HCT116 (cell line): ENCODE measurements at places on chromosomes 12 and 14. TPM values are rescaled to one million over a fixed set of nuclear protein-coding genes. Genes with fewer than 3 reads are reported as not detected.
A peak's percentile ranks its signal among the peaks of the same experiment; 100 is the strongest.

GRCh38 chr14:75437201-75438143, 9.7 kb downstream of the JDP2 start:
- H3K36me3 ChIP-seq = 0 out of 2 replicates have a peak, but pooled peaks cover 2% of the 10 kb centered on the region
- H3K27me3 ChIP-seq = no peaks in the 10 kb centered on the region
- no peak overlapping the region for H3K4me3 ChIP-seq
- no peak for DNase-seq
- H3K27ac ChIP-seq = no peak overlapping the region

GRCh38 chr14:56649382-56649781, 69.8 kb downstream of the TMEM260 start:
- H3K36me3 ChIP-seq = no peaks in the 10 kb centered on the region
- H3K4me3 ChIP-seq = no peak overlapping the region
- DNase-seq = no peak
- no peaks in the 10 kb centered on the region for H3K4me1 ChIP-seq

DNA sequence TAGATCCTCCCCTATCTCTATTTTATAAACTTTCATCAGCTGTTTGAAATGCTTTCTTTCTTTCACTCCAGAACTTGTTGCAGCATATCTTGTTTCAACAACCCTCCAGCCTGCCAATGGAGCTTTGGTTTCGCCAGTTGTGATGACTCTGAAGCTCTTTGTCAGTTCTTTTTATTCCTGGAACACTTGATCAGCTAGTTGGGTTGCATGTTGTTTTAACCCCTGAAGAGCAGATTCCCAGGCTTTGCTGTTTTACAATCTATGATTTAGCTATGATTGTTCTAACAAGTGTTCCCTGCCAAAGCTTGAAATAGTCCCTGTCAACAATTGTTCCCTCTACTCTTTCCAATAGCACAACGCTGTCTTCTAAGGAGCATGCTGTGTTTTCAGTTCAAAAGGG, 50.6 kb upstream of the FUT8 start:
- H3K4me1 ChIP-seq = peaks cover 10% of the 10 kb centered on the region
- H3K4me3 ChIP-seq = no peak overlapping the region

SDSL gene
- total RNA-seq = 19.1 TPM

- H3K27me3 ChIP-seq = peaks cover 10% of the 10 kb centered on the region; the same call in 1 of the 2 replicates
- no peak overlapping the region for H3K4me3 ChIP-seq
- no peak for DNase-seq
Measured at GRCh38 chr12:99390707-99391106, 256.8 kb upstream of the GARIN6 start.

DNA sequence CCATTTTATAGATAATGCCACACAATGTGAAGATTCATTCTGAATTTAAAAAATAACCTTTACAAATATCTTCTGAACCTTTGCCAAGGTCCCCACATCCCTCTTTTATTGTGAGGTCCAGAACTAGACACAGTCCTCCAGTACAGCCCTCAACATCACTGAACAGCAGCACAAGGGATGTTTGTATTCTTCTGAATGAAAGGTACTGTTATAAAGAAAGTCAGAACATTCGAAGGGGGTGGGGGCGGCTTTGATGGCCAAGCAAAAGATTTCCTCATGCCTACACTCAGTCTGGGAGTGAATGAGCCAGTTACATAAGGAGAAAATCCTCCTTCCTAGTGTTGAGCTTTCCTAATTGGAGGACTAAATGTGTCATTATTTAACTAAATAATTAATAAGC, 77.3 kb downstream of the PPM1A start:
- no peak overlapping the region for H3K4me3 ChIP-seq
- H3K4me1 ChIP-seq = 0 out of 2 replicates have a peak, but pooled peaks cover 3% of the 10 kb centered on the region
- H3K27me3 ChIP-seq = no peaks in the 10 kb centered on the region
- H3K36me3 ChIP-seq = no peaks in the 10 kb centered on the region
- DNase-seq = no peak
- no peak overlapping the region for H3K27ac ChIP-seq

HCAR1 gene
- not detected for total RNA-seq

GRCh38 chr14:75283833-75284563, 5.4 kb downstream of the FOS start:
- no peak for DNase-seq
- no peaks in the 10 kb centered on the region for H3K27me3 ChIP-seq
- H3K27ac ChIP-seq = no peak overlapping the region

GRCh38 chr12:100987552-100988521, 193.3 kb downstream of the ANO4 start:
- DNase-seq = peak; percentile 19
- H3K36me3 ChIP-seq = no peaks in the 10 kb centered on the region
- no peaks in the 10 kb centered on the region for H3K27me3 ChIP-seq
- peaks cover 9% of the 10 kb centered on the region; the same call in 1 of the 2 replicates for H3K4me1 ChIP-seq
- no peak overlapping the region for H3K27ac ChIP-seq

- H3K4me3 ChIP-seq = peak overlapping the region; percentile 81
- H3K36me3 ChIP-seq = peaks cover 3% of the 10 kb centered on the region; the same call in 1 of the 2 replicates
- H3K27ac ChIP-seq = peak overlapping the region; percentile 100
Measured at GRCh38 chr12:12726555-12727093, 9.5 kb downstream of the CDKN1B start.

- no peak for DNase-seq
- no peaks in the 10 kb centered on the region for H3K4me1 ChIP-seq
- H3K4me3 ChIP-seq = no peak overlapping the region
- peaks cover 68% of the 10 kb centered on the region for H3K27me3 ChIP-seq
Measured at GRCh38 chr12:55065535-55065934, 45.8 kb downstream of the NEUROD4 start.

- no peaks in the 10 kb centered on the region for H3K36me3 ChIP-seq
- H3K27ac ChIP-seq = no peak overlapping the region
- H3K4me3 ChIP-seq = no peak overlapping the region
- no peaks in the 10 kb centered on the region for H3K27me3 ChIP-seq
- no peaks in the 10 kb centered on the region for H3K4me1 ChIP-seq
Measured at GRCh38 chr12:90075685-90076084, 367.0 kb upstream of the ATP2B1 start.

FAM186B gene
- 0.42 TPM for total RNA-seq

TRIM9 gene
- total RNA-seq = 4.6 TPM

RHOJ gene
- not detected for total RNA-seq

DNA sequence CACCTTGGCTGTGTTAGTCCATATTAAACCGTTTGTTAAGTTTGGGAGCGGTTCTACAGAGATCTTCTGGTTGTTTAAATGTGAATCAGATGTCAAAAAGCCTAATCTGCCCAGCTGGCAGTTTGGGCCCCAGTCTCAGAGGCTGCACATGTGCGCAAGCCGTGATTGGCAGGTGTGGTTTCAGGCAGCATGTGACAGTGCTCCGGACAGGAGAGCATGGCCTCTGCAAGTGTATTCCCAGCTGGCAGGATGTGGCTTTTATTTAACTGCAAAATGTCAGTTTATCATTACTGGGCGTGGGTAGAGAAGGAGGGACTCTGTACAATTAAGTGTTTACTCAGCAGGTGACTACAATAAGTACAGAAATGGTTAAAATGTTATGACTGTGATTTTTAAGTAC, 77.5 kb downstream of the PELI2 start:
- H3K36me3 ChIP-seq = no peaks in the 10 kb centered on the region
- H3K4me3 ChIP-seq = no peak overlapping the region
- no peak for DNase-seq
- H3K27me3 ChIP-seq = 0 out of 2 replicates have a peak, but pooled peaks cover 5% of the 10 kb centered on the region
- no peak overlapping the region for H3K27ac ChIP-seq

GRCh38 chr14:97283841-97284240, 486.7 kb downstream of the VRK1 start:
- H3K4me1 ChIP-seq = peaks cover 3% of the 10 kb centered on the region; the same call in 1 of the 2 replicates
- H3K27me3 ChIP-seq = no peaks in the 10 kb centered on the region
- H3K4me3 ChIP-seq = no peak overlapping the region
- H3K27ac ChIP-seq = no peak overlapping the region
- no peak for DNase-seq

CDKL1 gene
- 7.1 TPM for total RNA-seq

GRCh38 chr12:24760606-24761378, 188.1 kb downstream of the BCAT1 start:
- H3K4me3 ChIP-seq = no peak overlapping the region
- no peaks in the 10 kb centered on the region for H3K36me3 ChIP-seq
- H3K27ac ChIP-seq = no peak overlapping the region
- H3K4me1 ChIP-seq = no peaks in the 10 kb centered on the region
- no peak for DNase-seq

DNA sequence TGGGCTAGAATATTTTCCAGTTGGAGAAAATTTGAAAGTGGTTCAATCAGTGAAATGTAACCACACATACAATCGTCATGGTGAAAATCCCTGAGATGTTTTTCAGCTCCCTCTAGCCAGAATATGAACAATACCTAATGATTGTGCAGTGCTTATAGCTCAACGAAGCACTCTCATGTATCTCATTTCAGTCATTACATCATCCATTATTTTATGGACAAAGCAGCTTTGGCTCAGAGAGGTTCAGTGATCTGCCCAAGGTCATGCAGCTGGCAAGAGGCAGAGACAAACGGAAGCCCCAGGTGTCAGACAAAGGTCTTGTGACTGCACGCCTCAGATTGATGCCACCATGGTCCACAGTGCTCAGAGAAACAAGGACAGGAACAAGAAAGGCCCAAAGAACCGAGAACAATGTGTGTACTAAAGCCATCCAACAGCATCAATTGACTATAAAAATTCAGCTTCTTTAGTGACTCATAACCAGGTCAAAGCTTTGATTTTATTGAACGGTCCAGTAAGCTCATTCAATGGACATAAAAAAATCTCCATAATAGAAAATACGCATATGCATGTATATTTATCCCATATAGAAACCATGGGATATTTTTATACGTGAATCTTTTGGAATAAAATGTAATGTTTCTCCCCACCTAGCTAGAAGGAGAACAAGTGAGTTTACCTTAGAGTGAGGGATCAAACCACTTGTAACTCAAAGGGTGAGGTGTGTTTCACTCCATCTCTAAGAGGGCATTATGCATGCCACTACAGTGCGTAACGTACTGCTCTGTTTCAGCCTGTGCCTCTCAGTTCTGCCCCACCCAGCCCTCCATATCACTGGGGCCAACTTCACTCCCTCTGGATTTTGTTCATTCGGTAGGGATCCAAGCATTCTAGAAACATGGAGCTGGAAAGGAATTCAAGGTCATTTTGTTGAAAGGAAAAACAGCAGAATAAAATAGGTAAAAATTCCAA, 141.8 kb downstream of the GRIN2B start:
- no peaks in the 10 kb centered on the region for H3K36me3 ChIP-seq
- no peaks in the 10 kb centered on the region for H3K27me3 ChIP-seq

USP15 gene
- total RNA-seq = 49.5 TPM

DNA sequence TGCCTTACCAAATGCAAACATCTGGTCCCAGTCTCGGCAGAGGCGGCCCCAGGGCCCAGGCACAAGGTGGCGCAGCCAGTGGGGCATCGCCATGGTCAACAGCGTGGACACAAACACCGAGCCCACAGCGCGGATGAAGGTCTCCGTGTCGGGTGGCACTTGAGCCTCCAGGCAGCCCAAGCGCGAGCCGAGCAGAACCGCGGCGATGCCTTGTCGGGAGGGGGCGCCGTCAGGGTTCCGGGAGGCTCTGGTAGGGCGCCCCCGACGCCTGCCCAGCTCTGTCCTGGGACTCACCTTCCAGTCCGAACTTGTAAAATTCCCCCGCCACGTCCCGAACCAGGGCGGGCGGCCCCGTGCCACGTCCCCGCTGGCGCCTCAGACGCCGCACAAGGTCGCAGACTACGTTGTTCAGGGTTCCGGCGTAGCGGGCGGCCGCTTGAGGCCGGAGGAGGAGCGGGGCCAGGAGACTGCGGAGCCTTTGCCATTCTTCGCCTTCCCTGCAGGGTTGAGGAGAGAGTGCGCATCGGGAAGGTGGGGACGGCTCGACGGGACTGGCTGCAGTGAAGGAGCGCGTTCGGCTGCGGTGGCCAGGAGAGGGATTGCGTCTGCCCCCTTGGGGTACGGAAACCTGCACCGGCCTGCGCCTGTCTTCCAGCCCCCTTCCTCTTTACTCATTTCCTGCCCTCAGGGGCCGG, 1.7 kb downstream of the CYP27B1 start:
- no peak for DNase-seq
- H3K36me3 ChIP-seq = peaks cover 20% of the 10 kb centered on the region; the same call in 1 of the 2 replicates
- no peaks in the 10 kb centered on the region for H3K27me3 ChIP-seq
- H3K4me3 ChIP-seq = peak overlapping the region; percentile 72
- H3K4me1 ChIP-seq = peaks cover 11% of the 10 kb centered on the region
- H3K27ac ChIP-seq = peak overlapping the region; percentile 73

GRCh38 chr12:94231709-94232108, 83.3 kb downstream of the PLXNC1 start:
- no peaks in the 10 kb centered on the region for H3K36me3 ChIP-seq
- DNase-seq = no peak
- no peaks in the 10 kb centered on the region for H3K4me1 ChIP-seq

GRCh38 chr12:93142881-93143280, 213.8 kb upstream of the EEA1 start:
- no peaks in the 10 kb centered on the region for H3K27me3 ChIP-seq
- peaks cover 4% of the 10 kb centered on the region; the same call in 1 of the 2 replicates for H3K4me1 ChIP-seq

SOX5 gene
- total RNA-seq = 0.52 TPM

TAS2R10 gene
- total RNA-seq = 0.81 TPM

- peaks cover 39% of the 10 kb centered on the region for H3K27me3 ChIP-seq
- no peaks in the 10 kb centered on the region for H3K36me3 ChIP-seq
- H3K4me1 ChIP-seq = no peaks in the 10 kb centered on the region
- DNase-seq = no peak
Measured at GRCh38 chr12:97323154-97323553, 139.4 kb upstream of the RMST start.

DNA sequence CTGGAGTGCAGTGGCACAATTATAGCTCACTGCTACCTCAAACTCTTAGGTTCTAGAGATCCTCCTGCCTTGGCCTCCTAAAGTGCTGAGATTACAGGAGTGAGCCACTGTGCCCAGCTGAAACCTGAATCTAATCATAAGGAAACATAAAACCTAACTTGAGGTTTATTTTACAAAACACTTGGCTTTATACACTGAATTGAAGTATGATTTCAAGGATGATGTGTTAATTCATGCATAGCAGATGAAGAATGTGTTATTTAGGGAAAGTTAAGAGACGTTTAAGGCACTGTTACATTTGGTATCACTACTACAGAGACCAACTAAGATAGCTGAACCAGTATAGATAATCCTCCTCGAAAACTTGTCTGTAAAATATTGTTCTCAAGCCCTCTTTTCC, 6.4 kb downstream of the DICER1 start:
- H3K4me1 ChIP-seq = peaks cover 6% of the 10 kb centered on the region
- no peak for DNase-seq
- H3K27ac ChIP-seq = no peak overlapping the region
- no peaks in the 10 kb centered on the region for H3K36me3 ChIP-seq

DNA sequence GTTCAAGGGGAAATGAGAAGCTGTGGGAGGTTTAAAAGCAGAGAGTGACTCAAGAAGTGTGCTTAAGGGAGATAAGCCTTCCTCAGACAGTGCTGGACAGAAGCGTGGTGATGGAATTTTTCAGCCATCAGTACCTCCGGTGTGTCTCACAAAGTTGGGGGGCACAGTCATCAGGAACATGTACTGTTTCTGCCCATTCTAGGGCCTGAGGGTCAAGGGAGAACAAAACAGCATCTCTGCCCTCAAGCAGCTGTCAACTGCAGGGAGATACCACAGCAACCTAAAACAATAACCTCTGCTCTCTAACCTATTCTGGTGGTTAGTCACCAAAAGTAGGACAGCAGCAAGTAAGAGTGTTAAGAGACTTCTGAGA, 2.0 kb upstream of the STON2 start:
- no peaks in the 10 kb centered on the region; the same call in 1 of the 2 replicates for H3K27me3 ChIP-seq
- DNase-seq = no peak
- H3K4me3 ChIP-seq = no peak overlapping the region
- peaks cover 29% of the 10 kb centered on the region for H3K4me1 ChIP-seq

- no peaks in the 10 kb centered on the region for H3K36me3 ChIP-seq
- no peaks in the 10 kb centered on the region for H3K27me3 ChIP-seq
- no peak overlapping the region for H3K27ac ChIP-seq
Measured at GRCh38 chr12:78562368-78563205, 302.0 kb upstream of the SYT1 start.

GRCh38 chr12:31339831-31340622, 14.1 kb upstream of the SINHCAF start:
- peaks cover 14% of the 10 kb centered on the region; the same call in 1 of the 2 replicates for H3K4me1 ChIP-seq
- no peaks in the 10 kb centered on the region for H3K36me3 ChIP-seq
- DNase-seq = no peak
- no peaks in the 10 kb centered on the region for H3K27me3 ChIP-seq
